ENCODE measurements at places on chromosomes 6 and 20. TPM values are rescaled to one million over a fixed set of nuclear protein-coding genes. Genes with fewer than 3 reads are reported as not detected.

The KHDC1L gene
- not detected for total RNA-seq

The AAR2 gene
- total RNA-seq: 22.0 TPM

The KIAA1755 gene
- total RNA-seq: not detected

The VNN1 gene
- not detected for total RNA-seq

The BHLHE23 gene
- not detected for total RNA-seq

The F13A1 gene
- total RNA-seq: 0.02 TPM

The WDR27 gene
- 24.0 TPM for total RNA-seq

The BFSP1 gene
- 4.1 TPM for total RNA-seq

The HSPA12B gene
- not detected for total RNA-seq

The RGS17 gene
- total RNA-seq: 0.14 TPM

The PNPLA1 gene
- total RNA-seq: not detected

The SEMG1 gene
- not detected for total RNA-seq

The GSTA2 gene
- not detected for total RNA-seq

The CST4 gene
- total RNA-seq: 0.42 TPM

The KCNQ5 gene
- total RNA-seq: 0.84 TPM

The RAET1L gene
- 0.20 TPM for total RNA-seq

The MCCD1 gene
- not detected for total RNA-seq

The PAK1IP1 gene
- total RNA-seq: 36.3 TPM

The CCM2L gene
- total RNA-seq: not detected

The PIGT gene
- total RNA-seq: 145 TPM

The C6orf141 gene
- total RNA-seq: 0.47 TPM

The OPRM1 gene
- not detected for total RNA-seq

The B3GAT2 gene
- total RNA-seq: 0.02 TPM

The RPS18 gene
- total RNA-seq: 4,945 TPM

The SLC22A2 gene
- total RNA-seq: not detected

The TLDC2 gene
- total RNA-seq: not detected

The PI16 gene
- total RNA-seq: not detected

The NFKBIE gene
- total RNA-seq: 4.4 TPM

The MDFI gene
- total RNA-seq: 2.1 TPM

The PDE7B gene
- total RNA-seq: 27.1 TPM

The TCP11 gene
- total RNA-seq: not detected

The DOK5 gene
- total RNA-seq: not detected

The LTB gene
- not detected for total RNA-seq

The PBOV1 gene
- not detected for total RNA-seq

The ZNF391 gene
- 5.5 TPM for total RNA-seq

The NECAB3 gene
- 35.2 TPM for total RNA-seq

The LAMA4 gene
- not detected for total RNA-seq

The PLEKHG1 gene
- total RNA-seq: 0.06 TPM

The TREML1 gene
- total RNA-seq: not detected

All from NCI-H460 (cell line).